Type B pancreatic cell (in vitro differentiated cells): ENCODE measurements at places on chromosomes 3 and 15. TPM values are rescaled to one million over a fixed set of nuclear protein-coding genes. Genes with fewer than 3 reads are reported as not detected.

Gene BCL2A1
- total RNA-seq: not detected in 2 replicates

Gene STX19
- total RNA-seq: 0.70 and 1.3 TPM in 2 replicates

Gene SERPINI2
- total RNA-seq: 0.70 TPM in 1 of 2 replicates, not detected in the other

Gene FBXL22
- 0.45 and 1.1 TPM in 2 replicates for total RNA-seq

Gene PLXND1
- 56.9 and 71.0 TPM in 2 replicates for total RNA-seq

Gene FGF12
- total RNA-seq: 5.4 and 9.8 TPM in 2 replicates

Gene GDPGP1
- total RNA-seq: 6.1 and 9.6 TPM in 2 replicates

Gene CLDN11
- 4.7 and 86.8 TPM in 2 replicates for total RNA-seq

DNA sequence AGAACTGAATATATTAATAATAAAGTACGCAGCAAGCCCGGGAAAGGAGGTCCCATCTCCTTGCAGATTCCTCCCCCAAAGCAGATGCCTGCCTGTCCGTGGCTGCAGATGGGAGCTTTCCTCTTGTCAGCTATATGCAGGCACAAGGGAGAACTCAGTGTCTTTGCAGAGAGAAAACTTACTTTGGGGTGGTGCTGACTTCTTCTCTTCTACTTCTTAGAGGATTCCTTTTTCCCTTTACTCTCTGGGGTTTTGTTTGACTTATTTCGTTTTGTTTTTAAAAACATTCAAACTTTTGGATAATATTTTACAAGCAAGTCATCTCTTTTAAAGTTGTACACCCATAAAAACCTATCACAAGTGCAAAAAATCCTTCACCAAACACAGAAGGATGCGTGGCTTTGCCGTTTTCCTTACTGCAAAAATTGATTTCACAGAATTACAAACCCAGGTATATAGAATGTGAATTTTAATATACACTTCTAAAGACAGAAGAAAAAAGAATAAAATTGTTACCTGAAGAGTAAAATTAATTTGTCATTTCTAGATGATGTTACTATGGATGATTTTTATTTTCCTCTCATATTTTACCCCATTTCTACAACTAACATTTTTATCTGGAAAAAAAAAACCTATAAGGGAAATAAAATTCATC lies 65.3 kb upstream of the IGF1R start:
- DNase-seq: no peak
- no peak overlapping the region for H3K4me3 ChIP-seq
- peaks cover 13% of the 10 kb centered on the region for H3K4me1 ChIP-seq
- H3K27ac ChIP-seq: no peak overlapping the region

DNA sequence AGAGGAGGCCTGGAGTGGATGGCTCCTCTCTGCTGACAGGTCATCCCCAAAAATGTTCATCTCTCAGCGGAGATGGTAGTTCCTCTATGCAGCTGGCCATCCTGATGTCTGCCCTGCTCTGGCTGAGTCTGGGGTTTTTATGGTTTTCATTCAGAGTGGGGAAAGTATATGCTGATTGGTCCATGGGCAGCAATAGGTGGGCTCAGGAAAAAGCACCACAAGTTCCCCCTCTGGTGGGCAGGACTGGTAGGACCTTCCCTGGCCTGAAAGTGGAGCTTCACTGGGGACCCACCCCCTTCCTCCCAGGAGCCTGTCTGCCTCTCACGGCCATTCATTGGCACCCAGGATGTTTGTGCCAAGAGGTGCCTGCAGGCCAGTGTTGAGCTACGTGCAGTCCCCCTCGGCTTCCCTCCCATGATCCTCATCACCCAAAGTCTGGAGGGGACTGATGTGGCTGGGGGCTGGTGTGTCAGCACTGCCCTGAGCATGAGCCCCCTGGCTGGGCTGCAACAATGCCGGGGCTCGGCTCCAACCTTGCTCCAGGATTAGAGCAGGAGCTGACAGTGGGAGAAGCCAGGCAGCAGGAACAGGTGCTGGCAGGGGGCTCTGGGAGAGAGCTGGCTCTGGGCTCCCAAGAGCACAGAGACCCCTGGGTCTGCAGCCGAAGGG lies 13.1 kb upstream of the BLOC1S6 start:
- no peaks in the 10 kb centered on the region for H3K36me3 ChIP-seq
- H3K27ac ChIP-seq: no peak overlapping the region
- peak; percentile 68 for DNase-seq
- H3K27me3 ChIP-seq: peaks cover 6% of the 10 kb centered on the region

- H3K4me3 ChIP-seq: no peak overlapping the region
- H3K27me3 ChIP-seq: peaks cover 3% of the 10 kb centered on the region
- DNase-seq: no peak
- no peak overlapping the region for H3K27ac ChIP-seq
- H3K4me1 ChIP-seq: no peaks in the 10 kb centered on the region
- no peaks in the 10 kb centered on the region for H3K36me3 ChIP-seq
Measured at GRCh38 chr3:35946121-35946853, 307.0 kb downstream of the ARPP21 start.

GRCh38 chr3:32121137-32121536 lies 14.7 kb downstream of the GPD1L start:
- no peaks in the 10 kb centered on the region for H3K27me3 ChIP-seq
- H3K4me3 ChIP-seq: no peak overlapping the region
- H3K36me3 ChIP-seq: no peaks in the 10 kb centered on the region
- peaks cover 5% of the 10 kb centered on the region for H3K4me1 ChIP-seq

- no peaks in the 10 kb centered on the region for H3K4me1 ChIP-seq
- H3K27me3 ChIP-seq: no peaks in the 10 kb centered on the region
- no peak for DNase-seq
- H3K36me3 ChIP-seq: no peaks in the 10 kb centered on the region
Measured at GRCh38 chr3:35223632-35224394, 415.5 kb upstream of the ARPP21 start.

DNA sequence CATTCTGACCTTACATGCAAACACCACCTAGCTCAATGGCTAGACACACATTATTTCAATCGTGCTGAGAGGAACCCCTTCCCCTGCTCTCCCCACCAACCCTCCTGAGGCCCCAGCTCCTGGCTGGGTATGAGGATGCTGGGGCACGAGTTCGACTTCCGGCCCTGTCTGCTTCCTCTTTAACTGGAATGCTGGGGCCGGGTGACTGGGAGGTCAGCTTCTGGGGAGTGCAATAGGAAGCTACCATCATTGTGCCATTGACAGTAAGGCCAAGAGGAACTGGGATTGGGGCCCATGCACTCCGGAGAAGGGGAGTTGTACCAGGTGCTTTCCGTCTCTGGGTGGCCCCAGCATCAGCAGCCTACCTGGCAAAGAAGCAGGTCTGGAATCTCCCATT lies 15.6 kb upstream of the TLE3 start:
- peaks cover 39% of the 10 kb centered on the region for H3K4me1 ChIP-seq
- H3K27me3 ChIP-seq: peaks cover 46% of the 10 kb centered on the region
- H3K27ac ChIP-seq: no peak overlapping the region
- H3K4me3 ChIP-seq: no peak overlapping the region
- H3K36me3 ChIP-seq: no peaks in the 10 kb centered on the region

- peak overlapping the region; percentile 97 for H3K4me3 ChIP-seq
- peaks cover 9% of the 10 kb centered on the region for H3K4me1 ChIP-seq
- H3K36me3 ChIP-seq: peaks cover 3% of the 10 kb centered on the region
- H3K27ac ChIP-seq: peak overlapping the region; percentile 99
- peaks cover 23% of the 10 kb centered on the region for H3K27me3 ChIP-seq
Measured at GRCh38 chr3:194671511-194671899, 486 bp downstream of the LSG1 start.

DNA sequence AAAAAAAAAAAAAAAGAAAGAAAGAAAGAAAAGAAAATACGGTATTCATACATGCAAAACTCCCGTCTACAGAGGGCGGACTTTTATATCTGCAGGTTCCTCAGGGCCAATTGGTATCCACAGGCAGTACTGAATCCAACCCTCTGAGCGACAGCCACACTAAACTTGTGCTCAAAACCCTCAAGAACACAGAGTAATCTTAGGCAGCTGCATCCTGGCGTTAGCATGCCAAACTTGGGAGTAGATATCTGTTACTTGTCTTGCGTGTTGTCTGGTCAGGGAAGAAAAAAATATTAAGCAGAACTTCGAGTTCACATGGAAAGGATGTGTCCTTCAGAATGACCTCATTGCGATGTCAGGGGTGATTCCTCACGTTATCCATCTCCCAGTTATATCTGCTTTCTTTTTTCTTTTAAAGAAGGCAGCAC lies 12.8 kb downstream of the SNAP23 start:
- H3K36me3 ChIP-seq: peaks cover 7% of the 10 kb centered on the region
- H3K4me1 ChIP-seq: peaks cover 18% of the 10 kb centered on the region
- peak overlapping the region; percentile 59 for H3K27ac ChIP-seq
- H3K27me3 ChIP-seq: no peaks in the 10 kb centered on the region
- no peak for DNase-seq
- no peak overlapping the region for H3K4me3 ChIP-seq

DNA sequence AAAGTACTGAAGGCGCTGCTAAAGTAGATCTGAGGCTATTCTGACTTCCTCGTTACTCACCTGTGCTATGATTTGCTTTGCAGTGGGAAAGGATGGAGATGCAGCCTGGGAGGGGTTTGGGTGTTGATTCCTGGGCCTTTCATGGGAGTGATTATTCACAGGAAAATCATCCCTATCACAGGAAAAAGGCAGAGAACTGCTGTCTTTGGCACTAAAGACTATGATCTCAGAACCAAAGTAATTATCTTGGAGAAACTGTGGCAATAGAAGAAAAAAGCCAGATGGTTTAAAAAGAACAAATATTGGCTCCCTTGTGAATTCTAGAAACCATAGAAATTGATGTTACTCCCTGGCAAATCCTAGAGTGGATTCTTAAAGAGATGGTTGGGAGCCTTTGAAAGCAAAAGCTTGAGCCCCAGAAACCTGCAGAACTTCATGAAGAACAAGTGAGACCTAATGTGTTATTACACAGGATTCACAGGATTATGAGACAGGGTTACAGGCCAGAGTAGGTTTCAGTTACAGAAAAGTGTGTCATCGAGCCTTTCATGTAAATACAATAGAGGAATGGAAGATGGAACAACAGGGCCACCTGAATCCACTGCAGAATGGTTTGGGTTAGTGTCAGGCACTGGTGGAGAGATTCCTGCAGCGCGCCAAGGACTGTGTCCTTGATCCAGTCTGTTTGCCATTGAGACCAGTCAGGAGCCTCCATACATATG lies 85.7 kb downstream of the OXNAD1 start:
- no peaks in the 10 kb centered on the region for H3K27me3 ChIP-seq
- H3K4me3 ChIP-seq: no peak overlapping the region
- H3K36me3 ChIP-seq: peaks cover 28% of the 10 kb centered on the region
- H3K4me1 ChIP-seq: peaks cover 23% of the 10 kb centered on the region
- DNase-seq: no peak

DNA sequence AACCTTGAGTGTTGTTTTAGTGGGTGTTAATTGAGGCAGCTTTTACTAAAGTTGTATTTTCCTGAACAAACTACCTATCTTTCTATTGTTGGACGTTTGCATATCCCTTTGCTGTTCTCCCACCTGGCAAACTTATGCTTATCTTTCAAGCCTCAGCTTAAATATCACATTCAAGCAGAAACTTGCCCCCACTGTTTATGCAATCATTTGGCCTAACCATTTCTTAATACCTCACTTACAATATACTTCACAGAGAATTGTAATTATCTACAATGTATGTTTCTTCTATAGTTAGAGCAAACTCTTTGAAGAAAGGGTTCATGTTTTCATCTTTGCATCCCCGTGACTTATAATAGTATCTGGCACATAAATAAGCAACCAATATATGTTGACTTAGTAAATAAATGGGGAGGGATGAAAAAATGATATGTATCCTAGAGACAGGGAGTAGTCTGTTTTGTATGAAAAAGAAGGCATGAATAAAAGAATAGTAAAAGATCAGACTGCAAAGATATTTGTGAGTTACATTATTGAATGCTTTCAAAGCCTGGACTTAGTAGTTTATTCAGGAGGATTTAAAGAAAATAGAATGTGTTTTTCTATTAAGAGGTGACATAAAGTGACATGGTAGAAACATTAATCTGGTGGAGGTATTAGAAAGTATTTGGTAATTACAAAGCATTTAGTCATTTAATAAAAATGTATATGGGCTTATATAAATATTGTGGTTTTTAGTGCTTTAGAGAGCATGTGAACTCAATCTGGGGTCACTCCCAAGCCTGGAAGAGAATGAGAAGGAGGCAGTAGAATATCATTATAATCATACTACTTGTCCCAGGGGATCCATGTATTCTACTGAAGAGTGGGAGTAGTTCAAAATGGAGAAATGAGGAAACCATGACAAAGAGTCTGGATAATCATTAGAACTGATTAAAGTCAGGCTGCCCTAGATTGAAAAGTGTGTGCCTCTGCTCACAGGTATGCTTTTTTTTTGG lies 60.0 kb upstream of the DCBLD2 start:
- no peak for DNase-seq
- no peaks in the 10 kb centered on the region for H3K4me1 ChIP-seq
- H3K27ac ChIP-seq: no peak overlapping the region
- H3K4me3 ChIP-seq: no peak overlapping the region
- H3K36me3 ChIP-seq: no peaks in the 10 kb centered on the region

GRCh38 chr3:167750272-167750971 lies 14.9 kb downstream of the SERPINI1 start:
- no peak overlapping the region for H3K4me3 ChIP-seq
- DNase-seq: no peak
- no peaks in the 10 kb centered on the region for H3K27me3 ChIP-seq
- H3K4me1 ChIP-seq: peaks cover 3% of the 10 kb centered on the region

GRCh38 chr3:110518031-110518430 lies 553.6 kb upstream of the NECTIN3 start:
- H3K4me3 ChIP-seq: no peak overlapping the region
- H3K36me3 ChIP-seq: peaks cover 3% of the 10 kb centered on the region
- no peaks in the 10 kb centered on the region for H3K27me3 ChIP-seq
- no peaks in the 10 kb centered on the region for H3K4me1 ChIP-seq

GRCh38 chr3:126567696-126568438 lies 9.1 kb upstream of the C3orf22 start:
- no peaks in the 10 kb centered on the region for H3K36me3 ChIP-seq
- DNase-seq: no peak
- no peaks in the 10 kb centered on the region for H3K27me3 ChIP-seq
- no peak overlapping the region for H3K27ac ChIP-seq

- no peaks in the 10 kb centered on the region for H3K36me3 ChIP-seq
- no peak overlapping the region for H3K4me3 ChIP-seq
- peaks cover 39% of the 10 kb centered on the region for H3K27me3 ChIP-seq
- no peak for DNase-seq
- H3K4me1 ChIP-seq: no peaks in the 10 kb centered on the region
Measured at GRCh38 chr3:87218560-87218959, 8.5 kb upstream of the CHMP2B start.

DNA sequence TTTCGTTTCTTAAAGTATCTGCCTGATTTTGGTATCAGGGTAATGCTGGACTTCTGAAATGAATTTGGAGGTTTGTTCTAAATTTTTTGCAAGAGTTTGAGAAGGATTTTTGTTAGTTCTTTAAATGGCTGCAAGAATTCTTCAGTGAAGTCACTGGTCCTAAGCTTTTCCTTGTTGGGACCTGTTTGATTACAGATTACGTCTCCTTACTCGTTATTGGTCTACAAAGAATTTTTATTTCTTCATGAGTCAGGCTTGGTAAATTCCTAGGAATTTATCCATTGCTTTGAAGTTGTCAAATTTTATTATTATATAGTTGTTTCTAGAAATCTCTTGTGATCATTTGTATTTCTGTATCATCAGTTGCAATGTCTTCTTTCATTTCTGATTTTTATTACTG lies 196.0 kb downstream of the DPH6 start:
- DNase-seq: no peak
- no peaks in the 10 kb centered on the region for H3K36me3 ChIP-seq
- no peak overlapping the region for H3K4me3 ChIP-seq
- H3K27me3 ChIP-seq: no peaks in the 10 kb centered on the region
- H3K4me1 ChIP-seq: no peaks in the 10 kb centered on the region
- no peak overlapping the region for H3K27ac ChIP-seq

- no peak for DNase-seq
- no peaks in the 10 kb centered on the region for H3K36me3 ChIP-seq
- H3K27ac ChIP-seq: no peak overlapping the region
- no peaks in the 10 kb centered on the region for H3K4me1 ChIP-seq
- no peaks in the 10 kb centered on the region for H3K27me3 ChIP-seq
Measured at GRCh38 chr3:1501406-1502115, 408.7 kb downstream of the CNTN6 start.
